Upper lobe of left lung (tissue), 6 donors: ENCODE measurements at places on chromosomes 11 and 22. TPM values are rescaled to one million over a fixed set of nuclear protein-coding genes. Genes with fewer than 3 reads are reported as not detected.

OR51G1 gene
- total RNA-seq: not detected

DNA sequence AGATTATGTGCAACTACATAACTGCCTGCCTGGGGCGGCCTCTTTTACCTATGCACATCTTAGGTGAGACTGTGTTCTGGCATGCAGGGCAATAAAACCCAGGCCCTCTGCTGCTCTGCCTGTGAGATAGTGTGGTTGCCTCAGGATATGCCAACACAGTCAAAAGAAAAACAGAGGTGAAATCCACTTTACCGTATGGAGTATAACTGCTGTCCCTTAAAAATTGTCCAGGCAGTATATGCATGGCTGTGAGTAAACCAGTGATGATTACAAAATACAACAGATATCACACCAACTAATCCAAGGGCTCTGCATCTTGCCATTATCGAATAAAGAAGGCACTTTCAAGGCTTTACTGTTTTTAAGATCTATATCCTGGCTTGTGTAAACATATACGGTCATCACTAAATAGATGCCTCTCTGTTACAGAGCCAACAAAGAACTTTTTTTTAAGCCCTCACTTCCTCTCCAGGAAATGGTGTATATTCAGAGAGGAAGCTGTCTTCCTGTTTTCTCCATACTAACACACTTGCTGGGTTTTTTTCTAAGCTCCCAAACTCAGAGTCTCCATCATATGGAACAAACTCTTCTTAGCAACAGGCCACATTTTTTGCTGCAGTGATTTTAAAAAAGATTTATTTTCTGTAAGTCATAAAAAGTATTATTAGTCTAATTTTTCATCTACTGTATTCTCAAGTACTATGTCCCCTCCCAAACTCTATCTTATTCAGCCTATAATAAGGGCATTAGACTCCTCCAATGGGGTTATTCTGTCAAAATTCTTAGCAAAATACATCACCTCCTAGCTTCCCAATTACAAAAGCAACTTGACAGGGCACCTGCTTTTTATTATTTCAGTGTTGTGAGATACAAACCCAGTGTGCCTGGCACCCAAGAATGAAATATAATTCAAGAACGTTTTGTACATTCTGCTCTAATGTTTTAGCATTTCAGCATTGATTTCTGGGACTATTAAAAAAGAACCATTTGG is 135.2 kb downstream of the MAML2 start:
- no peak for DNase-seq

DNA sequence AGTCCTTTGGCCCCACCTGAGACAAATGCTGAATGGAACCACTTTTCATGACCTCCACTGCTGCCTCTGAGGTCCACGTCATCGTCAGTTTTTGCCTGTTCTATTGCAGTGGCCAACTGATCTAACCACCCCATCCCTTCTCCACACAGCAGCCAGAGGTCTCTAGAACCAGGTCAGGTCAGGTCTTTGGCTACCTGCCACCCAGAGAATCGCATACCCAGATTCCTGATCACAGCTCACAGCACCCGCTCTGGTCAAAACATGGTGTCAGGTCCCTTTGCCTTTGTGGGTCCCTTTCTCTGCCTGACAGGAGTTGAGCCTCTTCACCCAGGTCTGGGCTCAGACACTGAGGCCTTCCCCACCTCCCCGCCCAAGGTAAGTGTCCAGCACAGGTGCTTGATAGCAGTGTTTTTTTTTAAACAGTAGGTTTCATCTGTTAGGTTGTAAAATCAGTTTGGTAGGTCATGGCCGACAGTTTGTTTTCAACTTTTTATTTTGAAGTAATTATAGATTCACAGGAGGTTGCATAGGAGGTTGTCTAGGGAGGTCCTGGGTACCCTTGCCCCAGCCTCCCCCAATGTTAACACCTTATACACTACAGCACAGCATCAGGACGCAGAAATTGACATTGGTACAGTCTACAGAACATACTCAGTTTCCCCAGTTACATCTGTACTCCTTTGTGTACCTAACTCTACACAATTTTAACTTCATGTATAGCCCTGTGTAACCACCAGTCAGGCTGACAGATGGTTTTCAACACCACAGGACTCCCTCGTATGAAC is 6.9 kb downstream of the C22orf39 start:
- DNase-seq: no peak

DNA sequence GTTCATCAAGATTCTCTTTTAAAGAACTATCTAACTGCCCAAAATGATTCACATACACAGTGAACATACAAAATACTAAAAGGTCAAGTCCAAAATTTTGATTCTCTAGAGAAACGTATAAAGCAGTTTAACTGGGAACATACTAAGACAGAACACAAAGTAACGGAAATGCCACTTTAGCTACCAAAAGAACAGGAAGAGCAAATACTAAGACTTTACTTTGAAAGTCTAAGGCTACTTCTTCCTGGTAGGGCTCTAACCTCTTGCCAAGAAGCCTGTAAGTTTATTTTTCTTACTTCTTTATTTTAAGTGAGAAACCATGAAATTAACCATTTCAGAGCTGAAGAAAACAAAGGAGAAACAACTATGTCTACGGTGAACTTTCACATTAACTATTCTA is 6.2 kb downstream of the PICALM start:
- DNase-seq: no peak

DNA sequence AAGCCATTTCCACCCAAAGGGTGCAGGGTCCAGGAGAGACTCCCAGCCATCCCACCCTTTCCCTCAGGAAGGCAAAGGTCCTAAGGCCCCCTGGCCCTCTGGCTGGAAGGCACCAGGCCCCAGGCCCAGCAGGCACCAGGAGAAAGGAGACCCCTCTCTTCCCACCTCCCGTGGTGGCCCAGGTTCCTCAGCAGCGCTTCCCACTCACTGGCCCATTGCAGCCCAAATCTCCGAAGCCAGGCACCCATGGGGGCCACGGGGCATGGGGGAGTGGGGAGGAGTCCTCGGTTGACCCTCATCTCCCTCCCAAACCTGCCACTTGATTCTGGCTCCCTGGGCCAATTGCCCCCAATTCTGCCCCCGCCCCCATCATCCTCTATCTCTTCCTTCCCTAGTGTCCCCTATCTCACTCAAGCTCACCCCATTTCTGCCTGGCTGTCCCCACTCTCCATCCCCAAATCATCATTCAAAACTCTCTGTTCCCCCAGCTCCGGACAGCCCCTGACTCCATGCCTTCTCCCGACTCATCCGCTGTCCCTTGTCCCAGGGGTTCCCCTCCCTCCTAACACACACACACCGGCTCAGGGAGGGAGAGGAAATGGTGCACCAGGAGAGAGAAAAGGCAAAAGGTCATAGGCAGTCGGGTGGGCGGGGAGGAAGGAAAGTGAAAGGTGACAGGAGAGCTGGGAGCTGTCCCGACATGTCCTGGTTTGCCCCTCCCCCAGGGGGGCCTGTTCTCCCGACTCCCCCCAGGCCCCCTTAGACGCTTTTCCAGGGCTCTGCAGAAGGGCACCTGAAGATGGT is 1.2 kb downstream of the LIF start:
- DNase-seq: no peak

DNA sequence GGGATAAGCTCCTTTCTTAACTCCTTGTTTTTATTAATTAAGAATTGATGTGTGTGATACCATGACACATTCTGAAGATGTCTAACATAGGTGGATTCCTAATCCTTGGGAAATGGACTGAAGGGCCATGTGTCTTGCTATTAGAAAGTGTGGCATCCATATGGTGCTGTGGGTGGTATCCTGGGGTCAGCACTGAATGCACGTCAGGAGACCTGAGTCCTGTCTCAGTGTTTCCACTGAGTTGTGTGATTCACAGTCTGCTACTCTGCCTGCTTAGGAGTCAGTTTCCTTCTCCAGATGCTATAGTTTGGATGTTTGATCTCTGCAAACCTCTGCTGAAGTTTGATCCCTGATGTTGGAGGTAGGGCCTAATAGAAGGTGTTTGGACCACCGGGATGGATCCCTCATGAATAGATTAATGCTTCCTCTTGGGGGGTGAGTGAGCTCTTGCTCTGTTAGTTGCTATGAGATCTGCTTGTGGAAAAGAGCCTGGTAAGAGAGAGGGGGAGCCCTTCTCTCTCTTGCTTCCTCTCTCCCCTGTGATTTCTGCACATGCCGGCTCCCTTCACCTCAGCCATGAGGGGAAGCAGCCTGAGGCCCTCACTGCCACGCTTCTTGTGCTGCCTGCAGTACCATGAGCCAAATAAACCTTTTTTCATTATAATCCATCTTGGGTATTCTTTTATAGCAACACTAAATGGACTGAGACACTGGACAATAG is 666.5 kb downstream of the NTM start:
- DNase-seq: no peak

- DNase-seq: no peak
Measured at GRCh38 chr22:41870786-41871185, 37.9 kb downstream of the SREBF2 start.
